Kidney tubule cell (primary cell): ENCODE measurements at places on chromosomes 11 and 22.

GRCh38 chr11:120858740-120859139, 165.2 kb upstream of the TBCEL start:
- peak; percentile 28 for DNase-seq

DNA sequence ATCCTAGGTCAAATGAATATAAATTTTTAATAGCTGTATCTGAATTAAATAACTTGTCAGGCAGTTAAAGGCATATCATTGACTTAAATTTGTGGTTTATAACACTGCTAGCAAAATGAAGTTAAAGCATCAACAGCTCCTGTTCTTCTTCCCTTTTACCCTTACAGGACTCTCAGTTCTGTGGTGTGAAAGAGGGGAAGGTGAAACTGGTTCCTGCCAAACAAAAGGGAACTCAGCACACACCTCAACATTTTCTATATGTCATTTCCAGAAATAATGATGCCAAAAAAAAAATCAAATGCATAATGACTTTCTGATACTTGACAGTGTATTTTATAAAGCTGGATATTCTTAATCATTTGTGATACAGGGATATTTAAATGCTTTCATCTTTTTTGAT, 21.2 kb downstream of the ARL14EP start:
- DNase-seq, result no peak

DNA sequence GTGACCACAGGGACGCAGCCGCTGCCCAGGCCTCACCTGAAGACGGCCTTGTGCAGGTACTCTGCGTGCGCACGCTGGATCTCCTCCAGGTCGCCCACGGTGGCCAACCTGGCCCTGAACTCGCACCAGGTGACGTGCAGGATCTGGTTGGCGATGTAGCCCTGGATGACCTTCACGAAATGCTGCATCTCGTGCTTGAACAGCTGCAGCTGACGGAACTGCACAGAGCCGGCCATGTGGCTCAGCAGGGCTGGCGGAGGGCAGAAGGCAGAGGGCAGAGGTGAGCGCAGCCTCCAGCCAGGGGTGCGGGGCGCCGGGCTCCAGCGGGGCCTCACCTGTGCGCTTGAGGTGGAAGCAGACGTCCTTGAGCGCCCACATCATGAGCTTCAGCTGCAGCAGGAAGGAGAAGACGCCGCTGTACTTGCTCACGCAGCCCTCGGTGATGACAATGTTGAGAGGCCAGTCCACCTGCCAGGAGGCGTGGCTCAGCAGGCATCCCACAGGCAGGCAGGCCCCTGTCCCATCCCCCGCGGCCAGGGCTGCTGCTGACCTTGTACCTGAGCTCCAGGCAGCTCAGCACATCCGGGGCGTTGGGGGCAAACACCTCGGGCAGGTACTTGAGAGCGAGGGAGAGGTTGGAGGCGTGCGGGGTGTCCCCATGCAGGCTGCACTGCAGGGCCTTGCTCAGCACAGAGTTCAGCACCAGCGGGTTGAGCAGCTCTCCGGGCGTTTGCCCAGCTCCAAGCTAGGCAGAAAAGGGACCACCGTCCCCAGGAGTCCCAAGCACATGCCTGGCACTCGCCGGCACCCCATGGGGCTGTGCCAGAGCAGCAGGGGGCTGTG, 17.6 kb downstream of the SELENOO start:
- no peak for DNase-seq

DNA sequence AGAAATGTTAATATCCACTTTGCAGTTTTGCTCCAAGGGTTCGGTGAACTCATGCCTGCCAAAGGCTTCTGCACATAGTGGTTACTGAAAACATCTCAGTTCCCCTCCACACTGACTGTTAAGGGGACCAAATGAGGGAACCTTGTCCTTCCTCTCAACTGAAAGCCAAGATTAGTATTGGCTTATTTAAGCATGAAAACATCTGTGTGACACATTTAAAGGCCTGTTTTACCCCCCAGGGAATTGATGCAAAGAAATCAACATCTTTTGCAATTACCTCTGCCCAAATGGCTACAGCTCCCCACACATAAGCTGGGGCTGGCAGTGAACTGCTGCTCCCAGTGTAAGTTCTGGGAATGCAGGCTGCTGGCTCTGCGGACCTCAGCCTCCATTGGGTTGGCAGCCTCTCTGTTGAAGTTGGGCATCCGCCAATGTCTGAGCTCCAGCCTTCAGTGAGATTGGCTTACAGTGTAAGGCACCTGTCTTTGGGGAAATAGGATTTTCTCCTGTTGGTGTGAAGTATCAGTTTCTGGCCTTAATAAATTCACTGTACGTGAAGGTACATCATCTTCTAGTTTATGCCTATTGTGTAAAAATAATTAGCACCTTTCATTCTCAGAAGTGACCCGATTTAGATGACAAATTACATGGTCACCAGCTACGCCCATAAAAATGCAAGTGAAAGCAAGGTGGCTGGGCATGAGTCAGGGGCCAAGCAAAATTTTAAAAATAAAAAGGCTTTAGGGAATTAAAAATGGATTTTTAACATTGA, 213.4 kb upstream of the SYN3 start:
- peak; percentile 23 for DNase-seq

GRCh38 chr11:104254347-104254746, 90.4 kb upstream of the PDGFD start:
- DNase-seq, result peak; percentile 52

GRCh38 chr11:56509439-56509838, 18.3 kb upstream of the OR5M8 start:
- no peak for DNase-seq

- no peak for DNase-seq
Observed at GRCh38 chr22:49955581-49956417, 4.8 kb upstream of the PIM3 start.

GRCh38 chr11:88709567-88709966, 356.2 kb downstream of the GRM5 start:
- DNase-seq, result peak; percentile 5

DNA sequence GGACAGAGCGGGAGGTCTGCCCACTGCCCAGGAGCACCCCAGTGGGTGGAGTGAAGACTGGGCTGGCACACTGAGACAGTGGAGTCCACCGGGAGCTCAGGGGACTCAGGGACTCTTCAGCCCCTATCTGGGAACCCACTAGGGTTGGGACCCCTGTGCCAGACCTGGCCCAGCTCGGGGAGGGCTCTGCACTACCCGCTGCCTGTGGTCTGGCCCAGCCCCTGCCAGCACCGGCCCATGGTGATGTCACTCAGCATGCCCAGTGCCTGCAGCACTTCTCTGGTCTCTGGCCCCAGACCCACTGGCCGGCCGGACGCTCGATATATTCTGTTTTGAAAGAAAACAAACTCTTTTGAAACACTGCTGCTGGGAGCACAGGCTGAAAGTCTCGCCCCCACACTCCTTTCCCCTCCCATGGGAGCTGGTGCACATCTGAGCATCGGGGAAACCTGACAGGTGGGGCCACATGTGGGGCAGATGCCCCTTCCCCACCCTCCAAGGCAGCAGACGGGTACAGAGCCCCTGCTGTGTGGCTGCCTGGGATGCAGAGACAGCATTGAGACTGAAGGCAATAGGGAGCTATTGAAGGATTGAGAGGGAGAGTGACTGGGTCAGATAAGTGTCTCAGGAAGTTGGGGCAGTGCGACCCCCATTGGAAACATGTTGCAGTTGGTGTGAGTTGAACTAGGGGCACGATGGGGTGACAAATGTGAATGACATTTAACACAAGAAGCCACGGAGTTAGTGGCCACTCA, 62.9 kb downstream of the MYEOV start:
- no peak for DNase-seq

GRCh38 chr11:61509043-61510029, 787 bp downstream of the LRRC10B start:
- DNase-seq, result peak; percentile 82

DNA sequence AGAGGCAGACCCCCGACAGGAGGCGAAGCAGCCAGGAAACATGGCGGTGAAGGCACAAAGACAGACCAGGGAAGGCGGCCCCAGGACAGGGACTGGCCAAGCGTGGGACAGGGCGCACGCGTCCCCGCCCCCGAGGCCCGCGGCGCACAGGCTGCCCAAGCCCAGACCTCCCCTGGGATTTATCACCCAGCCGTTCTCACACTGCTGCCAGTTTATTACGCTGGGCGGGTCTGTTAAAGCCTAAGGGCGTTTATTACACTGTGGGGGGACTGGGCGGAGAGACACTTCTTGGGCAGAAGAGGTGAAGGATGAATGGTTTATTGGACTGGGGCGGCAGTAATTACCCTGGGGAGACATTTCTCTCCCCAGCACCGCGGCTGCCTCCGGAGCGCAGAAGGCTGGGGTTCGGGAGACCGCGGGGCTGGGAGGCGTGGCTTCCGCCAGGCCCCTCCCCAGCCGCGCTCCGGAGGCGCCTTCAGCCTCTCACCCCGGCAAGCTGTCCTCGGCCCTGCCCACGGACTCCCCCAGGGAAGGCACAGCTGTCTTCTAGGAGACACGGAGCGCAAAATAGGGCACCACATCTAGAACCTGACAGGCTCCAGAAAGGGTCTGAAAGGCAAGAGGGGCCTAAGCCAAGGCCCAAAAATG, 47.1 kb downstream of the SLC22A12 start:
- DNase-seq, result no peak

DNA sequence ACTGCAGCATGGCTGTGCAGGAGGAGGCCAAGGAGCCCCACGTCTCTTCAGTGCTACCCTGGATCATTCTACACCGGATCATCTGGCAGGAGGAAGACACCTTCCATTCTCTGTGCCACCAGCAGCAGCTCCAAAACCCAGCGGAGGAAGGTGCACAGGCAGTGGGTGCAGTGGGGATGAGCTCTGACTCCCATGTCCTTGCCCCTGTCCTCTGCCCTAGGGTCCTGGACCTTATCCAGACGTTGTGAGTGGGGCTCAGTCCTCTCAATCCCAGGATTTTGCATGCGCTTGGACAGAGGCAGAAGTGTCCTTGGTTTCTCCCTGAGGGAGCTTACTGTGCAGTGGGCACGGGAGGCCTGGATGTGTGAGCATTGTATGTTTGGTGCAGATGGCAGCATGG, 61.3 kb downstream of the CABIN1 start:
- no peak for DNase-seq

DNA sequence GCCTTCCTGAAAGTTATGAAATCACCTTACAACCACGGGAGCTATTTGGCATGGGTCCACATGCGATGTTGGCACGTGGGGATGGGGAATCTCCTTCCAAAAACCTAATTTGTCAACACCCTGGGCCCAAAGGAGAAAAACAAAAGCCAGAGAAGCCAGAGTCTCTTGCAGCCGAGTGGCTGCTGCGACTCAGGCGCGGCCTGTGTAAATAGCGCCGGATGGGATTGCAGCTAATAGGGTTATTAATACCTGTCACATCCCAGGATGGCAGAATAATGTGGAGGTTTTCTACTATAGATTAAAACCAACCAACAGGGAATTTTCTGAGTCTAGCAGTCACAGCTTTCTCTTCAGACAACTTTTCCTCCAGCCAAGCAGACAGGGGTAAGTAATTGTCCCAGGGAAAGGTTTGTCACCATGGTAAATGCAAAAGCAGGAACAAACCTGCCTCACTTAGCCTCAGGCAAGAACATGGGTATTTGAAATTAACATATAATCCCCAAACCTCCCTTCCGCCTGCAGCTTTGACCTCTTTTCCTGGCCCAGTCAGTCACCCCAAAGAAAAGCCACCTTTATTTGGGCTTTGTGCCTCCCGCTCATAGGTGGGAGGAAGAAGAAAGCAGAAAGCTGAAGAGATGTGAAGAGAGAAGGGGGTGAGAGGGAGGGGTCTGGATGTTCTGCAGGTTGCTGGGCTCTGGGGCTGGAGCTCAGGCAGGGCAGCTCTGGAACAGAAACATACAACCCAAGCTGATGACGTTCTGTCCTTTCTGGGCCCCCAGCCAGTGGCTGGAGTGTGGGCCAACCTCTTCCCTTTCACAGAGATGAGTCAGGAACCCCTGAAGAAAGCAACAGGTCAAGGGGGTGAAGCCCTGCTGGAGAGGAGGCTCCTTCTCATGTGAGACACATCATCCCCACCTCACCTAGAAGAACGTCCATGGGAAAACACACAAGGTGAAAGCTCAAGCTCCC, 376.5 kb downstream of the NXPE2 start:
- DNase-seq, result peak; percentile 5

DNA sequence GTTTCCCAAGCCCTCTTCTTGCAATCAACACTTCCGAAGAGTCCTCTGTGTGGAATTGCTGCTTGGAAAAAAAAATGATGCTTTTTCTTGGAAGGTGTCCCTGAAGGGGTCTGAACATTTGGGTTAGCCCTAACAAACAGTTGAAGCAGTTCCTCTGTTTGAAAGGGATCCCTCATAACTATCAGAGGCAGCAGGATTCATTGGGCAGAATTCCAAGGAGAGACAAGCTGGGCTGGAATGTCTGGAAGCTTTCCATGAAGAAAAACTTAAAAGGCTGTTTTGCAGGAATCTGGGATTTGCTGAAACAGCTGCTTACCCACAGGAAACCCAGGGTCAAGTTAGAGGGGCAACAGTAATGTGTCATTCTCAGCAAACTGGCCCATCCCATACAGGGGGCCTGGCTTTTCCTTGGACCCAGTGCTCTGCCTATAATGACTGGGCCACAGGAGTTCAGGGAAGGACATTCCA, 3.1 kb downstream of the CSNK2A3 start:
- peak; percentile 48 for DNase-seq

DNA sequence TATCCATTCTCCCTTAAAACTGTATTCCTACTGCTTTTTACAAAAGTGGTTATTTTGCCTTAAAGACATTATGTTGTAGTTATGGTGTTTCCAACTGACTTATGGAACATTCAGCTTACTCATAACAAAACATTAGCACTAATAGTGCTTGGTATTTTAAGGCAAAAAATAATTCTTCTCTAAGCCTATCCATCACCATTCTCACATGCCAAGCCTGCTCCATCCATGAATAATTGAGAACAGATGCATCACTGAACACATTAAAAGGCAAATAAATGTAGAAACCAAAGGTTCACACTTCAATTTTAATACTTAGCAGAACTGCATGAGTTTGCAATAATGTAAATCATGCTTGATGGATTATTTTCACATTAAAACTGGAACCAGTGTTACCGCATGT, 42.3 kb upstream of the DDI1 start:
- DNase-seq, result no peak

DNA sequence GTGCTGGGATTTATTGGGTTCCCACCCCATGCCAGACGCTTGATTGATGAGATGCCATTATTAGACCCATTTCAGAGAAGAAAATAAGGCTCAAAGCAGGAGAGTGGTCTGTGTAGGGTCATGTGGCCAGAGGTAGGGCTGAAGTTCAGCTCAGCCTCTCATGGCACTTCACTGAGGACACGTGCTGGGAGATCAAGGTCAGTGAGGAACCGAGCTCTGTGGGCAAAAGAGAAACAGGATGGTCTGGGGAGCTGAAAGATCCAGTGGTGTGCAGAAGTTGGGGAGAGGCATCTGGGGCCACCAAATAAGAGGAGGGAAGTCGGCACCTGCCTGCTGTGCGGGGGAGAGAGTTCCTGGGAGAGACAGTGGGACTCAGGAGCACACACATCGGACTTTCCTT, 19.6 kb downstream of the RHOD start:
- no peak for DNase-seq

GRCh38 chr11:73360743-73361369, 15.3 kb upstream of the RELT start:
- no peak for DNase-seq
